ENCODE measurements at places on chromosomes 5 and 9.
A peak's percentile ranks its signal among the peaks of the same experiment; 100 is the strongest.

- DNase-seq: no peak
These were observed 10.1 kb upstream of the PLPPR1 start for GRCh38 chr9:101018467-101018866.

DNA sequence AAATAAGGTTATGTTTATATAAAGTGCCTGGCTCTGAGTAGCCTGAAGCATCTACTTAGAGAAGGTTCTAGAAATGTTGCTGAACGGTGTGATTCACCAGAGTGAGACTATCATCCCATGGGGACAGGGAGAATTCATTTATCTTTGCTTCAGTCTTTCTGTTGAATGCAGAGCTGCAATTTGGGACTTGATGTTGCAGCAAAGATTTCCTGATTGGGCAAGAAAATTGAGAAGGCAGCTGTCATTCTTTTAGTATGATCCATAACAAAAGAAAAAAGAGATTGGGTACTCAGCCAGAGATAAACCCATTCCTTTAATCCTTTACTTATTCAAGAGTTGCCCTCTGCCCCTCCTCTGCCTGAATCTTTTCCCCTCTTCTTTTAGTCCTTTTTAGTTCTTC, 456.3 kb upstream of the WWC1 start:
- DNase-seq: no peak

- DNase-seq: peak; percentile 33
These were observed 37.3 kb downstream of the STK10 start for GRCh38 chr5:172150514-172151425.

- DNase-seq: no peak
These were observed 26.0 kb downstream of the PAPPA start for GRCh38 chr9:116179568-116179967.

GRCh38 chr5:81779916-81780266, 29.0 kb upstream of the SSBP2 start:
- no peak for DNase-seq

DNA sequence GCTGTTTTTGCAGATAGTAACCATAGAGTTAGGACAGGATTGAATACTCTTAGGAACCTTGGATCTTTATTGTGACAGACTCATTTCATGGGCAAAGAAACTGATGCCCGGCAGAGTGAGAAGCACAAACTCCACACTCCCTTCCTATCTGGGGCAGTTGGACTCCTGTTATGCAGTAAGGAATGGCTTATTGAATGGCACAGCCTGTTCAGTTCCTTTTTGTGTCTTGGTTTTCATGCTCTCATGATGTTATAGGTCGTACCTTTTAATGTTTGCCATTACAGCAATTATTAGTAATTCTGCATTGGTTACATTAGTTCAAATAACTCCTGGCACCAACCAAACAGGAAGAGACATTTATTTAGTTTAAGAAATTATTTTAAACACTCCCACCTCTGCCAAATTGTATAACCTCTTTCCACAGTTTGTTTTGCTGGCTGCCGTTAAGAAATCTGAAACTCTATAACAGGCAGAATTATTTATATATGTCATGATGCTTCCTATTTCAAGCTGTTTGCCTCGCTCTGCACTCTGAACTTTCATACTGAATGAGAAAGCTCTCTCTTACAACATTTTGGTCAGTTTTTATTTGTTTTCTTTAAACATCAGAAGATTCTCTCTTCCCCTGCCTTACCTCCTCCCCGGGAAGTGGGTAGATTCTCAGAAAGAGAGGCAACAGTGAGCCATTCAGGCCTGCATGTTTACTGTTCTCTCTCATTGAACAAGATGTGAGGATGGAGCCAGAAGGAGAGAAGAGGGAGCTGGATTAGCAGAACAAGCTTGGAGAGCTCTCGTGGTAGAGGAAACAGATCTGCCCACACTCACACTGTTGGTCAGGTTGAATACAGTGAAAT, 144.4 kb downstream of the ARHGEF28 start:
- no peak for DNase-seq

DNA sequence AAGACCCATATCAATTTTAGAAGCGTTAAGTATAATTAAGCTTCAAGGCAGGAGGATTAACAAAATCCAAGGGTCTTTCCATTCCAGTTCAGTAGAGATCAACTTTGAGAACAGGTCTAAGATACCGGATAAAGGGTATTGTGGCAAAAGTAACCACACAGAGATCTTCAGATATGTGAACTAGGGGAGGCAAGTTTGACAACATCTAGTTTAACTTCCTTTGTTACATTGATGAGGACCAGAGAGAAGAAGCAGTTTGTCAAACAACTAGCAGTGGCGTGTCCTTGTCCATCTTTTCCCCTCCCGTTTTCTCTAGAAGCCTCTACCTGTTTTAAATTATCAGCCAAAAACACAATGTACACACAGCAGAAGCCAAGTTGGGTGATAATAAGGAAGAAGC, 8.6 kb downstream of the SLC36A2 start:
- no peak for DNase-seq

- no peak for DNase-seq
These were observed 23.0 kb upstream of the FOXI1 start for GRCh38 chr5:170082701-170083100.

- no peak for DNase-seq
These were observed 41.0 kb upstream of the FCN2 start for GRCh38 chr9:134839455-134840125.

- DNase-seq: no peak
These were observed 41.5 kb downstream of the SECISBP2 start for GRCh38 chr9:89359751-89360261.

GRCh38 chr5:14134083-14134482, 9.1 kb upstream of the TRIO start:
- no peak for DNase-seq

GRCh38 chr5:112217843-112218579, 201.1 kb downstream of the EPB41L4A start:
- DNase-seq: no peak

DNA sequence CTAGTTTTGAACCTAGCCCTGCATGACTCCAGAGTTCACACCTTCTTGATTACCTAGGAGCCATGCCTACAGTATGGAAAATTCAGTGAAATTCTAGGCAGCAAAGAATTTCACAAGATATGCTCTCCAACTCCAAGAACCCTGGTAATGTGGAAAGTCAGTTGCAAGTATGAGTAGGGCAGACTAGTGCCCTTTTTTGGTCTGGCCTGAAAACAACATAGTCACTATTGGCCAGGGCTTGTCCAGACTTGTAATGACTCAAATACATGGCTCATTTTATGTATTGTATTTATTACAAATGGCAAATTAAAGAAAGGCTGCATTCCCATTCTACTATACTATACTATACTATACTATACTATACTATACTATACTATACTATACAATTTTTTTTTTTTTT, 160.4 kb downstream of the ESM1 start:
- no peak for DNase-seq

GRCh38 chr9:134699343-134699740, 57.7 kb downstream of the COL5A1 start:
- no peak for DNase-seq

GRCh38 chr5:137734962-137735554, 831 bp downstream of the KLHL3 start:
- DNase-seq: peak; percentile 26

GRCh38 chr5:53173083-53173482, 63.5 kb upstream of the MOCS2 start:
- DNase-seq: no peak

DNA sequence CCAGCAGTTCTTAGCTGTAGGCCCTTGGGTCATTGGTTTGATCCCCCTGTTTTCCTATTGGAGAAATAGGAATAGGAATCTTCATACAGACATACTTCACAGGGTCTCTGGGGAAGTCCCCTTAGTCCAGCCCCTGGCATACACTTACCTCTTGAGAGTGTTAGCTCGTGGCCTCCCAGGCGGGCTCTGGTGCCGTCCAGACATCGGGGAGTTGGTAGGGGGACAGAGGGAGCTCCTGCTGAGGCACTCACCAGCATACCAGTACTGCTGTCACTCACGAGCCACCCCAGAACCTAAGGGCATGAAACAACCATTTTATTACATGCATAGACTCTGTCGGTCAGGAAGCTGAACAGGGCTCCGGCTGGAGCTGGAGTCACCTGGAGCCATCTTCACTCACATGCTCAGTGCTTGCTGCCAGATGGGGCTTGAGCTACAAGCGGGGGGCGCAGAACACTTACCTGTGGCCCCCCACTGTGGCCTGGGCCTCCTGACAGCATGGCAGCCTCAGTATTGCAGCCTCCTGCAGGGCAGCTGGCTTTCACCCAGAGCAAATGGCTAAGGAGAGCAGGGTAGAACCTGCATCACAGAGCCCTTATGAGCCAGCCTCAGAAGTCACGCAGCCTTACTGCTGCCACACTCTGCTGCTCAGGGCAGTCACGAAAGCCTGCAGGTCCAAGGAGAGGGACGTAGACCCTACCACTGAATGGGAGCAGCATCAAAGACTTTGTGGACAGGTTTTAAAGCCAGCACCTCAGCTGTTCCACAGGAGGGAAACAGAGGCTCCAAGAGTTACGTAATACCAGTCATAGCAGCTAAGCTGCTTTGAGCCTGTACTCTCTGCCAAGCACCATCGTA, 58.3 kb upstream of the ANGPTL2 start:
- no peak for DNase-seq

DNA sequence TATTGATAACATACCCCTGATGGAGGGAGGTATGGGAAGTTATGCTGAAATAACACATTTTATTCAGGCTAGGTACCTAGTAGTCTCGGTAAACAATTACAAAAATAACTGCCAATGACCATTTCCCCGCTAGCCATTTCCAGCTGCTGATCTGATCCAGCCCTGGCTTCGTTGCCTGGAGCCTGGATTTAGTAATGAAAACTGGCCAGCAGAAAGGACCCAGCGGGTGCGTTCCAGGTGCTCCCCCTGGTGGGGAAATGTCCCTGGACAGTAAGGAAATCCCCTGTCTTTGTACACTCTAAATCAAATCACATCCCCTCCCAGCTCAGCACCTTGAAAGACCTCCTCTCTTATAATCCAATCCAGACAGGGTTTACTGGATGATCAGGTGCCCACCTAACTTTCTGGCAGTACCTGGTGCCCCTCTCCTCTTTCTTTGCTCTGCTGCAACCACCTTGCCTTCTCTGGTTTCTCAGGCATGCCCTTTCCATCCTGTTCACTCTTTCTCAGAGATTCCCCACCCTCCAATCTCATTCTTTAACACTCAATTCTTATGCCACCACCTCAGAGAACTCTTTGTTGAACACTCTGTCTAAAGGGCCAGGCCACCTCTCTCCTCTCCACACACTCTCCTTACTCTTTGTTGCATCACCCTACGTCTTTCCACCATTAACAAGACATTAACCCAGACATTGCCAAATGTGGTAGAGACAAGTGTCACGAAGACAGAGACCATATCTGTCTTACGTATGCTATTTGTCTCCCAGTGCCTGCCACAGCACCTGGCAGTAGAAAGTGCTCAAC, 50.1 kb upstream of the SMAD5 start:
- peak; percentile 76 for DNase-seq

GRCh38 chr5:11483630-11484029, 420.6 kb downstream of the CTNND2 start:
- DNase-seq: no peak

GRCh38 chr9:113600023-113600823, 136.7 kb downstream of the RGS3 start:
- DNase-seq: no peak
